ENCODE measurements at places on chromosomes 2 and 18.

DNA sequence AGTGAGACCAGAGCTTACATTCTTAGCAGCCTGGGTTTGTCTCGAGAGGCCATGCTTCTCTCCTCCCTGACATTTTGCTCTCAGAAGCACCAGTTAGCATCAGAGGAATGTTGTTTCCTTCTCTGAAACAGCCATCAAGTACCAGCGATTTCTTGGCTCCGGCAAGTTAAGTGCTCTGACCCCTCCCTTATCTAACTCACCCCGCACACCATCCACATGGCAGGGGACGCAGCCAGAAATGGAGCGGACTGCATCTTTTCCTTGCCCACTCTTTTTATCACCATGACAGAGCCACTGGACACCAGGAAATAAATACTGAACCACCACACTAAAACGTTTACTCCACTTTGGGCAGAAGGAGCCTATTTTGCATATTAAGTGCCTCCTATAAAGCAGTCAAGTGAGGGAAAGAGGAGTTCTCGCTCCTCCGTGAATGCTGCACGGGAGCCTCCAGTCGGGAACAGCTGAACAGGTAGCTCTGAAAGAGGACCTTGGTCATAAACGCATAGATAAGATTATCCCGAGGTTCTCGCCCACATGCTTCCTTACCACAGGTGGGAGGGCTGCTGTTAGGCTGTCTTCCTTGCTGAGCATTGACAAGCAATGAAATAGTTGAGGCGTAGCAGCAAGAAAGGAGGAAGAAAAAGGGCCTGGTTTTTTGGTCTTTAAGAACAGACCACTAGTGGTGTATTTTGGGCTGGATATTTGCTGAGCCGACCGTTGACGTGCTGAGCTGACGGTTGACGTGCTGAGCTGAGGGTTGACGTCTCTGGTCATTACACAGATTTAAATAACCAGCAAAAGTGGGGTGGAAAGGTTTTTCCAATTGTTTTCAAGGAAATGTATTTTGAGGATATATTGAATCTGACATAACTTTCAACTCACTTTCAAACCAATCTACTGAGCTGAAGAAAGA, 71.4 kb upstream of the ITGB6 start:
- DNase-seq: no peak

DNA sequence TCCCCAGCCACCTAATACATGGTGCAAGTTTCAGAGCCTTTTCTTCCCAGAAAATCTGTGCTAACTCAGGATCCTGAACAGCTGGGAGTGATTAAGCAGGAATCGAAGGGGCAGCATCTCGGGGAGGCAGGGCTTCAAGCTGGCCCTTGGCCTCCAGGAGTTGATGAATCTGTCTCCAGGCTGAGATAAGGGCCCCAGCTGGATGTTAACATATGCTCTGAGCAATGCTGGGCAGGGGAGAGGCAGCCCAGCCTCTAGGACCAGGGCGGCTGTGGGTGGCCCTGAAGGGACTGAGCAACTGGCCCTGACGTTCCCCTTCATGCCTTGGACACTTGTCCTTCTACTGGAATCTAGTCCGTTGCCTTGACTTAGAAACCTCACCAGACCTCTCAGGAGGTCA, 84.1 kb upstream of the EPC2 start:
- DNase-seq: no peak

- DNase-seq: no peak
These were observed 66.9 kb upstream of the DLX2 start for GRCh38 chr2:172169611-172170010.

- no peak for DNase-seq
These were observed 199.6 kb downstream of the MGAT5 start for GRCh38 chr2:134453476-134453875.

DNA sequence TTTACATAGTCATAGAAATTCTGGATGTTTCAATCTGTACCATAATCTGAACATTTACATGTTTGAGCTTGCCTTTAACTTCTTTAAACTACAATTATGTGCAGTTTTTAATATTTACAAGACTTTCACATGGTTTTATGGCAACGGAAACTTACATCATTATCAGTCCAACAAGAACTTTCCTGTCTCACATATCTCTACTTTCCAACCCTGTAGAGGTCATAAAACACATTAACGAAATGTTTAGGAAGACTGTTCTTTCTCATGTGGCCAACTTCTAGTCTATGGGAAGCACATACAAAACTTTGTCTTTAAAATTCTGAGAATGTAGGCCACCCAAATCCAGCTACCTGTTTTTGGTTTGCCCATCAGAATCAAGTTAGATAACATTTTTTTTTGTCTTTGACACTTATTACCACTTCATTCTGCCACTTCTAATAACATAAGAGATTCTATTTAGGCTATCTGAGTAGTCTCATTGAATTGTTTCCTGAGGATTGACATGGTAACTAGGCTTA, 693.2 kb downstream of the KCNJ3 start:
- DNase-seq: no peak

GRCh38 chr2:121944072-121944831, 188.8 kb downstream of the TSN start:
- DNase-seq: no peak

- no peak for DNase-seq
These were observed 6.3 kb upstream of the ADGRF3 start for GRCh38 chr2:26352892-26353291.

GRCh38 chr2:25308599-25308998, 33.1 kb downstream of the DNMT3A start:
- no peak for DNase-seq
